Osteocyte (in vitro differentiated cells): ENCODE measurements at places on chromosomes 7 and 10. TPM values are rescaled to one million over a fixed set of nuclear protein-coding genes. Genes with fewer than 3 reads are reported as not detected.

The SVOPL gene
- not detected in 2 replicates for total RNA-seq

The ANKRD7 gene
- total RNA-seq = not detected in 2 replicates

The SLC16A9 gene
- 0.32 and 0.50 TPM in 2 replicates for total RNA-seq

The CPSF4 gene
- 32.3 and 37.9 TPM in 2 replicates for total RNA-seq

The ZNF488 gene
- 0.35 and 0.55 TPM in 2 replicates for total RNA-seq

The MAP3K8 gene
- 11.5 and 13.7 TPM in 2 replicates for total RNA-seq

The PPP3CB gene
- total RNA-seq = 65.5 and 65.6 TPM in 2 replicates

The LIPN gene
- not detected in 2 replicates for total RNA-seq

The ZC3HAV1L gene
- total RNA-seq = not detected in 2 replicates

The SFRP4 gene
- total RNA-seq = 0.16 TPM in 1 of 2 replicates, not detected in the other

The CDNF gene
- 1.0 and 2.9 TPM in 2 replicates for total RNA-seq

The MYO1G gene
- total RNA-seq = 0.05 TPM in 1 of 2 replicates, not detected in the other

The AGMO gene
- 0.99 and 1.7 TPM in 2 replicates for total RNA-seq

The SPDYE5 gene
- total RNA-seq = not detected in 2 replicates

The HMX3 gene
- not detected in 2 replicates for total RNA-seq

The KAZALD1 gene
- total RNA-seq = 43.0 and 49.0 TPM in 2 replicates

The CAV2 gene
- 81.6 and 86.8 TPM in 2 replicates for total RNA-seq

The CAMK1D gene
- 13.7 and 15.8 TPM in 2 replicates for total RNA-seq

The SPDYE2 gene
- not detected in 2 replicates for total RNA-seq

The MMD2 gene
- not detected in 2 replicates for total RNA-seq

The PNLIPRP3 gene
- not detected in 2 replicates for total RNA-seq

The SLC18A2 gene
- not detected in 2 replicates for total RNA-seq

The FAM221A gene
- 4.0 TPM in 2 replicates for total RNA-seq

The H2AZ2 gene
- 165 and 169 TPM in 2 replicates for total RNA-seq

The INTS1 gene
- total RNA-seq = 111 and 121 TPM in 2 replicates

The FXYD4 gene
- not detected in 2 replicates for total RNA-seq

The CYP26A1 gene
- not detected in 2 replicates for total RNA-seq

The C10orf67 gene
- total RNA-seq = not detected in 2 replicates

The OR9A2 gene
- not detected in 2 replicates for total RNA-seq

The NEUROG3 gene
- not detected in 2 replicates for total RNA-seq

The WDR86 gene
- 0.39 TPM in 1 of 2 replicates, not detected in the other for total RNA-seq

The ANXA8L1 gene
- total RNA-seq = not detected in 2 replicates

The NPS gene
- total RNA-seq = not detected in 2 replicates

The NUDT5 gene
- total RNA-seq = 56.2 and 57.6 TPM in 2 replicates

The TEX47 gene
- not detected in 2 replicates for total RNA-seq

The MYOZ1 gene
- total RNA-seq = 0.59 and 0.78 TPM in 2 replicates

The TRIM50 gene
- not detected in 2 replicates for total RNA-seq

The ADAM22 gene
- total RNA-seq = 3.0 and 3.5 TPM in 2 replicates

The GATA3 gene
- total RNA-seq = not detected in 2 replicates

The MARVELD1 gene
- 107 and 111 TPM in 2 replicates for total RNA-seq
